ENCODE measurements at places on chromosomes 3 and 15. TPM values are rescaled to one million over a fixed set of nuclear protein-coding genes. Genes with fewer than 3 reads are reported as not detected.

DNA sequence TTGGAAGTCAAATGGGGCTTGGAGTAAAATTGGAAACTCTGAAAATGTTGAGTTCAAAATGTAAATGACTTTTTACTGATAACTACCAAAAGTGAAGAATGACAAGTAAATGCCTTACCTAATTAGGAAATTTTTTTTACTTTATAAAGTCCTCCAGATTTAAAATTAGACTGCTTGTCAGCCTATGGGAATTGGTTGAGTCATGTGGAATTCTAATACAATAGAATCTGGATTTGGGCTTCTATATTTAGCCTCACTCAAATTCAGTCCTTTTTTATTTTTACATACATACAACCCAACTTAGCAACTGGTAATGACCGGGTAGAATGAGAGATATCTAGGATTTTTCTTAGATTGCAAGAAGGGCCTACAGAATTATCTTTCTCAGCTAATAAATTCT lies 158.9 kb upstream of the CADPS start:
- DNase-seq: no peak

The C3orf70 gene
- 7.4 TPM for polyA plus RNA-seq

The TM4SF4 gene
- polyA plus RNA-seq: 1.4 TPM

GRCh38 chr3:106209482-106209881 lies 340.7 kb upstream of the CBLB start:
- DNase-seq: no peak

DNA sequence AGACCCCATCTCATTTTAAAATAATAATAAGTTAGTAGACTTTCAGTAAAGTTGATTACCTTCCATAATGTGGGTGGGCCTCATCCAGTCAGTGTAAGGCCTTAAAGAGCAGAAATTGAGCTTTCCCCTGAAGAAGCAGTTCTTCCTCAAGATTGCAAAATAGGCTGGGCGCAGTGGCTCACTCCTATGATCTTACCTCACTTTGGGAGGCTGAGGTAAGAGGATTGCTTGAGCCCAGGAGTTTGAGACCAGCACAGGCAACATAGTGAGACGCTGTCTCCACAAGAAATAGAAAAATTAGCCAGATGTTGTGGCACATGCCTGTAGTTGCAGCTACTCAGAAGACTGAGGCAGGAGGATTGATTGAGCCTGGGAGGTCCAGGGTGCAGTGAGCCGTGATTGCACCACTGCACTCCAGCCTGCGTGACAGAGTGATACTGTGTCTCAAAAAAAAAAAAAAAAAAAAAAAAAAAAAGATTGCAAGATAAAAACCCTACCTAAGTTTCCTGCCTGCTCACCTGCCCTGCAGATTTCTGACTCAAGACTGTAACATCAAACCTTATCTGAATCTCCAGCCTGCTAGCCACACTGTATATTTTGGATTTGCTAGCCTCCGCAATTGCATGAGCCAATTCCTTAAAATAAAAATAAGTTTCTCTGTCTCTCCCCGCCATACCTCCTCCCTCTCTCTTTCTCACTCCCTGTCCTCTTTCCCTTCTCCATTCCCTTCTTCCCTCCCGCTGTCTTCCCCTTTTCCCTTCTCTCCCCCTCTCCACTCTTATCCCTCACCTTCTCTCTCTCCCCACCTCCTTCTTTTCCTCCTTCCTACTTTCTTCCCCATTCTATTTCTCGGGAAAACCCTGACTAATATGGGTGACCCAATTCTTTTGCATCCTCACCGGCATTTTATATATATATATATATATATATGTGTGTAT lies 16.9 kb downstream of the KLHL18 start:
- DNase-seq: no peak

DNA sequence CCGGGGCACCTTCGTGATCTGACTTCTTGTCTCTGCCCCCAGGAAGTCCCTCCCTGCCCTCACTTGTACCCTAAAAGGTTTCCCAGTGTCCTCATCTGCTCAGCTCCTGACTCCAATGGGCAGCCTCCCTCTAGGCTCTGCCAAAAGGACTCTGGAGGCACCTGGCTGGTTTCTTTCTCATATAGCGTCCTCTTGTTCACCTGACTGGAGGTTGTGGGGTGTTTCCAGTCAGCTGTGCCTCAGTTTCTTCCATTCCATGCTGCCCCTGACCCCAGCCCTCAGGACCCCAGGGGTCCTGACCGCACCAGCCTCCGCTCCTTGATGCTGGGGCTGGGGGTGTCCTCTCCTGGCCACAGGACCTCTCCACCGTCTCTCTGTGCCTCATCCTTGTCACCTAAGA lies 2.5 kb downstream of the PRR23E start:
- DNase-seq: no peak

DNA sequence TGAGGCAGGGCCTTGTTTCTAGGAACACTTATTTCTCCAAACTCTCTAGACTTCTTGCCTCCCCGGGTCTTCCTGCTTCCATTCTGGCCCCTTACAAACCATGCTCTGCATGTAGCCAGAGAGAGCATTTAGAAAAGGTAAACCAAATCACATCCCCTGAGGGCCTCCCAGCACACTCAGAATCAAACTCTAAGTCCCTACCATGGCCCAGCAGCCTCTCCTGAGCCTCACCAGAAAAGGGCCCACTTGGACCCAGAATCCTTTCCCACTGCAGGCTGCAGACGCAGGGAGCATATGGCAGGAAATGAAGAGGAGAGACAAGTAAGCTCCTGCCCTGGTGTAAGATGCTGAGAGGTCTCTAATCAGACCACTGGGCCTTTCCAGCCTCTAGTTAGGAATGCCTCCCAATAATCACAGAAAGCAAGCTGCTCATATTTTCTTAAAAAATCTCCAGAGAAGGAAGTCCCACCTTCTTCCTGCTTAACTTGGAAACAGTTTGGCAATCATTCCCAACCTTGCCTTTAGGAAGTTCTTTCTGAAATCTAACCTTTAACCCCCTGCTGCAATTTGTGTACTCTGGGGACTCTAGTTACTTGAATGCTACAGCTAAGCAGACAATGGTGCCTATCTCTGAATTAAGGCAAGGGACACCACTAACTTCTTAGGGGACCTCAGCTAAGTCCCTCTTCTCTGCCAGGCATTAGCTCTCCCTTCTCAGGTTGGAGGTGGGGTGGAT lies 4.2 kb downstream of the AMOTL2 start:
- DNase-seq: no peak

The HDC gene
- polyA plus RNA-seq: 0.96 TPM

- DNase-seq: no peak
Observed at GRCh38 chr3:119681279-119681678, 4.1 kb upstream of the COX17 start.

Data from left renal cortex interstitium (tissue), 4 donors.